ENCODE measurements at places on chromosomes 11 and 22.

DNA sequence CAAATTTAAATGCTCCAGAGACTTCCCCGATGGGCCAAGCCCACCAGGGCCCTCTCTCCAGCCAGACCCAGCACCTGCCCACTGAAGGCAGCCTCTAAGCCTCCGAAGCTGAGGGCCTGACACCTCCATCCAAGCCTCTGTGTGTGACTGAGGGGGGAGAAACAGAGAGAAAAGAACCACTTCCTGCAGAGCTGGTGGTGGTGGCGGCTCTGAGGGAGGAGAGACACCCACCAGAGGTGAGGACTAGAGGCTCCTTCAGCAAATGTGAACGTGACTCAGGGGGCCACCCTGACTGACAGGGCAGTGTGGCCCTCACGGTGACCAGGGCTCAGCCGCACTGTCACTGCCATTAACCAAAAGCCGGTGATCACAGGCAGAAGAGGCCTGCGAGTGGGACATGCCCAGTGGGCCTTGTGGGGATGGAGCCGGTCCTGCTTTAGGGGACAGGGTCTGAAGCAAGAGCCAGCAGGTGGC is 31.0 kb upstream of the CD5 start:
- DNase-seq, result peak; percentile 27

DNA sequence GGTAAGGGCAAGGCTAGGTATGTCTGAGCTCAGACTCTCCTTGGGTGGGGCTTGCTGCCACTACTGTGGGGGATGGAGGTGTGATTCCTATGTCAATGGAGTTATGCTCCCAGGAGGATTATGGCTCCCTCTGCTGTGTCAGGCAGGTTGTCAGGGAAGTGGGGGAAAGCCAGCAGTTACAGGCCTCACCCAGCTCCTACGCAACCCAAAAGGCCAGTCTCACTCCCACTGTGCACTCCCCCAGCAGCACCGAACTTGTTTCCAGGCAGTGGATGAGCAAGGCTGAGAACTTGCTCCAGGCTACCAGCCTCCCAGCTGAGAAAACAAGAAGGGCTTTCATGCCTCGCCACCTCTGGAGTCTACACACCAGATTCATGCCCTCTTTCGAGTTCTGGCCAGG is 18.2 kb downstream of the C11orf91 start:
- no peak for DNase-seq

GRCh38 chr11:57480409-57481137 is 20.2 kb downstream of the RTN4RL2 start:
- DNase-seq, result peak; percentile 75

GRCh38 chr11:10418259-10418949 is 36.7 kb upstream of the AMPD3 start:
- DNase-seq, result no peak

DNA sequence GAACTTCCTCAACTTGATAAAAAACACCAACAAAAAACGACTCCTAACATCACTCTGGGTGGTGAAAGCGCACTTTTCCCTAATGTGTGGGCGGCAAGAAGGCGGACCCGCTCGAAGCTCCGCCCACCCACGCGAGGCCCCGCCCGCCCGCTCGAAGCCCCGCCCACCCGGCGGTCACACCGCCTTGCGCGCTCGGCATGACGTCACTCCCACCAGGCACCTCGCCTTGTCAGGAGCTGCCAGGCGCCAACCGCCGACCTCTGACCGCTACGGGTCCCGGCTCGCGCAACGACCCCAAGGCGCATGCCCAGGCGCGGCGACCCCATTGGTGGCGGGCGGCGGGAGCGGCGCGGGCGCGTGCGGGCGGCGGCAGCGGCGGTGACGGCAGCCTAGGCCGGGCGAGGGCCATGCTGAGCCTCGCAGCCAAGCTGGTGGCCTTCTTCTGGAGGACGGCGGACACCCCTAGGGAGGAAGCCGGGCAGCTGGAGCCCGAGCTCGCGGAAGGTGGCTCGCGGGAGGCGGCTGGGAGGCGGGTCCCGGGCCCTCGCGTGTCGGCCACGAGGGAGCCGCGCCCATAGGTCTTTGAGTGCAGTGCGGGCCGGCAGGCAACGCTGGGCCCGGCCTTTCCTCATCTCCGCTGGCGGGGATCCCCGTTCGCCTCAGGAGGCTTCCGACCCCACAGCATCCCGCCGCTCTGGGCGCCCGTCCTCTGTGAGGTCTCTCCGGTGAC is at the start of gene MOV10L1:
MOV10L1 (plus strand) TSS at position 325 of the 730 bp plus-strand sequence; CDS start at position 408, 83 bp downstream.
- peak; percentile 55 for DNase-seq
